ENCODE measurements at places on chromosomes 5 and 9.

DNA sequence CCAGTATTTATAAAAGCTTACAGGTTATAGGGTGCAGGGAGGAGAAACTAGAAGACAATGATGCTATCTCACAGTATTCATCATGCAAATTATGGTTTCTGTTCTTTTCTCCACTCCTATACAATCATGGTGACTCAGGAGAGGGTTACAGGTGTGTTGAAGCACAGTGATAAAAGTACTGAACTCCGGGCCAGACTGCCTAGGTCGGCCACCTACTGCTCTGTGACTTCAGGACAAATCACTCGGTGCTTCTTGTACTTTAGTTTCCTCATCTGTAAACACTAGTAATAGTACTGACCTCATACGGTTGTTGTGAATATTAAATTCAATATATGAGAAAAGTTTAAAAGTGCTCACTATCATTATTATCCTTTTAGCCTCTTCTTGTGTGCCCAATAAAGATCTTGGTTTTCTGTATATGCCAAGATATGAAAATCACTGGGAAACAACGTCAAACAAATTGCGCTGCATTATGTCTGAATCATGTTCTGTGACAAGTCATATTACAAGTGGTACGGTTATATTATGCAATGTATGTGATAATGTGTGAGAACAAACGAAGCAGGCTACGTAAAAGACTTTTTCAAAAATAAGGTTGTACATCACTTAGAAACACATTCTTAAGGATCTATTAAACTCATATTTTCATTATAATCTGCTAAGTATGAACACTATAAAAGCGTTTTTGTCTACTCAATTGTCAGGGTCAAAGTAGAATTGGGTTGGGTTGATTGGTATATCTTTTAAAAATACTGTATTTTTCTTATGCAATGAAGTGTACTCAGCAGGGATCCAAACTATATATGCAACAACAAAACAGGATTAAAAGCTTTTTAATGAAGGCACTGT is 153.3 kb downstream of the EFNA5 start:
- DNase-seq = no peak

- DNase-seq = no peak
Measured at GRCh38 chr5:55535199-55535905, 588 bp upstream of the PLPP1 start.

GRCh38 chr5:32708949-32709348 is 2.2 kb upstream of the NPR3 start:
- DNase-seq = no peak

GRCh38 chr9:81687521-81688261 is 1.7 kb downstream of the TLE1 start:
- no peak for DNase-seq

GRCh38 chr5:3345195-3345594 is 250.4 kb upstream of the IRX1 start:
- DNase-seq = no peak

- no peak for DNase-seq
Measured at GRCh38 chr9:84139296-84140070, 158.9 kb downstream of the RMI1 start.

DNA sequence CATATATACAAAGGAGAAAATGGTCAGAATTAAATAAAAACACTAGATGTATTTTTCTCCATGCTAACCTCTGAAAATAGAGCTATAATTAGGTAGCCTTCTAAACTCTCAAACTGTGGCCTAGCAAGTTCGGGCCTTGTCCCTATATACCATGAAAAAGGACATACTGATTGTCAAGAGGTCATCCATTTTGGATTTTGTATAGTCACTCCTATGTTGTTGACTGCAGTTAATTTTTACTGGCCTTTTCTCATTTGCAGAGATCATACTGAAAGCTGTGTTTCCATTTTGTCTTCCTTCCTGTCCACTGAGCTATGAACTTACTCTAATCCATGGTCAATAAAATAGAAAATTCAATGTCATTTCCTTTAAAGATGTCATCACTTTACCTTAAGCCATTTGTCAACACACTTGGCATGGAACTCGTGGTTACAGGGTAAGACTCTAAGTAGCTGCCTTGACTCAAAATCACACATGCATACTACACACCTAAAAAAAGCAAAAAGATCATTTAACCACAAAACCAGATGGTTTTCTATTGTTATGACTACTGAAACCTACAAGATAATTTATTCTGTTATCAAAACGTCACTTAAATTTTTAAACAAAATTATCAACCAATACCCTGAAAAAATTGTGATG is 58.0 kb downstream of the RNF38 start:
- no peak for DNase-seq

DNA sequence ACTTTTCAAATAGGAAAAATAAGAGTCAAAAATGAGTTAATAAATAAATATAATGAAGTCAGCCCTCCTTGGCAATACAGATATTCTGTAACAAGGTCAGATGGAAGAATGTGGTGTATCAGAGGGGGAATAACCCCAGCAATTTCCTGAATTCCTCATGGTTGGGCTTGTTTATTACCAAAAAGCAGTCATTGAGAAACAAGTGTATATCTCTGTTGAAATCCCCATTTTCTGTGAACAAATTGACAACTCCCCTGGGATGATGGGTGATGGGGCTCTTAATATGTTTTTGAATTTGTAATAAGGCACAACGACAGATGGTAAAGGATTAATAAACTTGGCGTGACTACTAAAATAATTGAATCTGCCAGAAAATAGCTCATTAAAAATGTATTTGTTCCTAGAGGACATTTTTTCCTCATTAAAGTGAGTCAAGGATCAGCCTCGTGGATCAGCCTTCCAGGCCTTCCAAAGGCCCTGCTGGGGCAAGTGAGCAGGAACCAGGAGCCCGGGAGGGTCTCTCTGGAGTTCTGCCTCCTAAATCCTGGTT is 34.2 kb downstream of the THBS4 start:
- DNase-seq = no peak

- DNase-seq = no peak
Measured at GRCh38 chr9:110573305-110573704, 6.2 kb downstream of the SVEP1 start.

- no peak for DNase-seq
Measured at GRCh38 chr5:111855356-111855755, 98.4 kb upstream of the NREP start.

- DNase-seq = no peak
Measured at GRCh38 chr9:126027566-126027965, 280.4 kb downstream of the PBX3 start.

All from effector memory CD8-positive, alpha-beta T cell (primary cell).